ENCODE measurements at places on chromosomes 5 and 9.

DNA sequence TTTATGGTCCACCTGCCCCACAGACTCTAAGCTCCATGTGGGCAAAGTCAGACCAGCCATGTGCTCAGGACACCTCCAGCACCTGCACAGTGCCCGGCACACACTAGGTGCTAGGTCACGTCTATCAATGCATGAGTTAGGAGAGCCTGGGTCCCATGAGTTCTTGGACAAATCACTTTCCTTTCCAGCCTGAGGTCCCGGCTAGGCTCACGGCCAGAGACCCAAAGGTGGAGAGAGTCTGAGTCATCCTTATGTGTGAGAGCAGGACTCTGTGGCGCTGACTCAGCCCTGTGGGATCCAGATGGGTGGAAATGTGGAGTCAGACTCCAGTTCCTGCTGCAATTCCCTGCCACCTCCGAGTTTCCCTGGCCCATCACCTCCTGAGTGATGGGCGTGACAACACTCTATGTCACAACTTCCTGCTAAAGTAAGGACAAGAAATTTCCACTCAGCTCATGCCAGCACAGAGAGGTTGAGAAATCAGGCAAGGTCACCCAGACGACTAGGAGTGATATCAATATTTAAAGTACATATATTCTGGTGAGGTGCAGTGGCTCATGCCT lies 2.5 kb upstream of the ST6GALNAC4 start:
- no peak for DNase-seq

DNA sequence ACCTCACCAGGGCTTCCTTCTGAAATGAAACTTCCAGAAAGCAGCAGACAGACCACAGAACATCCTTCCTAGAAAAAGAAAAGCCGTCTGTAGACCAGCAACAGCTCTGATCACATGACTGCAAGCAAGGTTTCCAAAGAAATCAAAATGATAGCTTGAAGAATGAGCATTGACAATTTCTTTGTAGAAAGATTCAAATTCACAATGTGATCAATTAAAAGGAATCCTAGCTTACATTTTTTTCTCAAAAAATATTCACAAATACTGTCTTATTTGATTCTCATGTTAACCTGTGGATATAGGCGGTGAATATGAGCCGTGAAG lies 144.9 kb downstream of the MTX3 start:
- DNase-seq: no peak

- DNase-seq: no peak
Measured at GRCh38 chr9:20355022-20355421, 267.3 kb downstream of the MLLT3 start.

DNA sequence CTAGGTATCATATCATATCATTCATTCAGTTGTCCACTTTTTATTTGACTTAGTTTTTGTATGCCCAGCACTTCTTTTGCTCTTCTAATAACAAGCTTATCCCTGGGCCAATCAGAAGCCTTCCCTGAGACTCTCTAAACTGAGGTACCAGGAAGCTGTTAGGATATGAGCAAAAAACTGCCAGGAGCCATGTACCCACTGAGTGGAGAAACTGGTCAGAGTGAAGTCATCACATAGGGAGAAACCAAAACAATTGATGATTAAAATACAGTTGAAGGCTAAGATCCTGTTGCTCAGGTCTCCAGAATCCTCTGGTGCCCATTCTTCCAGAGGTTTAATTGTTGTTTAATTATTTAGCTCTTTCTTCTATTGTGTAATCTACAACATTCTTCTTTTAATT lies 120.2 kb downstream of the KIAA0825 start:
- no peak for DNase-seq

DNA sequence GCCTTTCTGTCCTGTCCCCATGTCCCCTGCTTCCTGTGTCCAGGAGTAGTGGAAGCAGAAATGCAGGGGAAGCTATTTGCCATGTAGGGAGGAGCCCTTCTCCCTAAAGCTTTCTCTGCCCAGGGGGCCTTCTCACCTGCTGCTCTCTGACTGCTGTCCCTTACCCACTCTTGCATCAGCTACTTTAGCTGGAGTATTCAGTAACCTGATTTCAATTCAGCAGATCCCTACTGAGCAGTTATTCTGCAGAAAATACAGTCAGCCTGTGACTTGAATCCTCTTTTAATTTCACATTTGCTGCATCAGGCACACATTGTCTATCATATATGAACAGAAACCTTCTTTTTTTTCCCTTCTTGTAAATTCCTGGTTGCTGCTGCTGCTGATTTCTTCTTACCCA lies 90.4 kb downstream of the MVB12B start:
- no peak for DNase-seq

DNA sequence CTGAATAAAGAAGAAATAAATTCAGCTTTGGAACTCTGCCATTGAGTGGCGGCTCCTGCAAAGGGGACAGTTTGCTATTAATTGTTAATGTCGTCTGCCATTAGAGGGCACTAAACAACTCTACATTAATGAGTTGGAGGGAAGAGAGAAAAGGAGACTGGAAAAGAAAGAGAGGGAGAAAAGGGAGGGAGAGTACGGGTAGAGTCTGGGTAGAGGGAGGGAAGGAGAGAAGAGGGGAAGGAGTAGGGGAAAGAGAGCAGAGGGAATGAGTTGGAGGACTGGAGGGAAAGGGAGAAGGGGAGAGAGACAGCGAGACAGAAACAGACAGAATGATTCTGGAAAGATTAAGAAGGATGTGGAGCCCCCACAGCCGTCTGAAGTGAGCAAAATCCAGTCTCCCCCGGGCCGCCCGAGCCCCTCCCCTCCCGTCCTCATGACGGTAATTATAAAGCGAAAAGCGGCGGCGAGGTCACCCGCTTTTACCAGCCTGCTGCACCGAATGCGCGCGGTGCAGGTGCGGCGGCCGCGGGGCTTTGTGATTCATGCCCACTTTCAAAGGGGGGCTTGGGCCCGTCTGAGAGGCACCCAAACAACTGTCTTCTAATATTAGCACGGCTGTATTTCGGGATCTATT lies 1.9 kb upstream of the FST start:
- DNase-seq: peak; percentile 27

- DNase-seq: no peak
Measured at GRCh38 chr5:115396688-115397087, 100.2 kb upstream of the CCDC112 start.

DNA sequence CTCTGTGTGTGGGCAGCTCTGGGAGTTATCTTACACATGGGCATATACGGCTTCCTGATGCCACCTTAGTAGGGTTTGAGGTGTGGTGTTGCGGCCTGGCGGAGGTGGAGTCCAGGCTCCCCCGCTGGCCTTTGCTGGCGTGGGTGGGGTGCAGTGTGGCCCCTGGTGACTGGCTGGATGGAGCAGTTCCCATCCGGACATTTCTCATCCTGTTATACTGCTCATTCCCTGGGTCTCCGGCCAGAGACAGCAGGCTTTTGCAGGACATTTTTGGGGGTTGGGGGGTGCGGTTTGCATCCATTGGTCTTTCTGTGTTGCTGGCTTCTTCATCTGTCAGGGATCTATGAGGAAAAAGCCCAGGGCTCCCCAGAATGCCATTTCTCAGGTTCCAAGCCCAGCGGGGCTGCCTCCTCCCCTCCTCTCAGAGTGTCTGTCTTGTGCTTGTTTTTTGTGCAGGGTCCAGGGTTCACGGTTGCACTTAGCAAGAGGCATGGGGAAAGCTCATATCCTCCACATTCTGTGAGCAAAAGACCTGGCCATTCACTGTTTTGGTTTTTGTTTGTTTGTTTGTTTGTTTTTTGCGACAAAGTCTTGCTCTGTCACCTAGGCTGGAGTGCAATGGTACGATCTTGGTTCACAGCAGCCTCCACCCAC lies 22.3 kb downstream of the NDUFS6 start:
- DNase-seq: no peak

GRCh38 chr5:177339107-177339638 lies 12.3 kb downstream of the LMAN2 start:
- no peak for DNase-seq

DNA sequence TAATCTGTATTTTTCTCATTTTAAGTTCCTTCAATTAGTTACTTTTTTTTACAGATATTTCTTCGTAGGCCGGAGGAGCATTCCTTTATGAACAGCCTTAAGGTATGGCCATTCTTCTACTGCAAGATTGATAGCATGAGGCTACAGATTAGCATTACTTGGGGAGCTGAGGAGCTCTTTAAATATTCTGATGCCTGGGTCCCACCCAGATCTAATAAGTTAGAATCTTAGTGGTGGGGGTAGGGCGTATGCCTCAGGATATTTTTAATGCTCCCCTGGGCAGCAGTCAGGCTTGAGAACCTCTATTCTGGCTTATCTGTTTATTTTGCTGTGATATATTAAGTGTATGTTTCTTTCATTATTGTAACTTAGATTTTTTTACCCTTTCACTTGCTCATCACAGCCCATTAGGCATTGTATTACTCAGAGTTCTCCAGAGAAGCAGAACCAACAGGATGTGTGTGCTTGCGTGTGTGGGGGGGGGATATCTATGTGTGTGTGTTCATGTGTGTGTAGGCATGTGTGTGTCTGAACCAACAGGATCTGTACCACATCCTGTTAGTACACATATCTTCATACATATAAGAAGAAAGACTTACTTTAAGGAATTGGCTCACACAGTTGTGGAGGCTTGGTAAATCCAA lies 91.8 kb upstream of the MTAP start:
- no peak for DNase-seq

DNA sequence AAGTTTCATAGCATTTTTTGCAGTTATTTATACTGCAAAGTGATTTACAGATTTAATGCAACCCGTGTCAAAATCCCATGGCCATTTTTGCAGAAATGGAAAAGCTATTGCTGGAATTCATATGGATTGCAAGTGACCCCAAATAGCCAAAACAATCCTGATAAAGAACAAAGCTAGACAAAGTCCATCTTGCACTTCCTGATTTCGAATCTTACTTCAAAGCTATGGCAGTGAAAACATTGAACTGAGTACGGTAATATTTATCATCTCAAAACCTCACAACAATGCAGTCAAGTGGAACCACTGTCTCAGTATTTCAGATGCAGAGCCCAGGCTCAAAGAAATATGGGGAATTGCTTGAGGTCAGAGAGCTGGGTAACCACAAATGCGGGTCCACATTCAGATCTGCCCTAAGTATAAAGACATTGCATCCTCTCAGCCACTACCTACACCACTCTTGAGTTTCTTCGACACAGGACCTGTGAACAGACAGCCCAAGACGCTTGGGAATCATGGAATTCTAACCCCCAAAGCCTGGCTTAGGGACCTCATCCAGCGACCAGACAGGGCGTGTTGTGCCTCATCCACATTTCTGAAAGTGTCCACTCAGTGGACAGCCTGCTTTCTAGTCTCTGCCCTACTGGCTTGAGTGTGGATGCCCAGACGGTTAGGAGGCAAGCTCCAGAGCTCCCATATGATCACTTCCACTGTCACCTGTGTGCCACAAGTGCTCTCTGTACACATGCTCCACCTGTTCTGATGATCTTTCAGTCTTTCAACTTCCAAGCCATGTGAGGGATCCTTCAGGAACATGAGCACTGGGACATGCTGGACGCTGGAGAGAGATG lies 39.3 kb upstream of the KCNIP1 start:
- no peak for DNase-seq

GRCh38 chr5:151085517-151086041 lies 4.7 kb upstream of the TNIP1 start:
- peak; percentile 50 for DNase-seq

DNA sequence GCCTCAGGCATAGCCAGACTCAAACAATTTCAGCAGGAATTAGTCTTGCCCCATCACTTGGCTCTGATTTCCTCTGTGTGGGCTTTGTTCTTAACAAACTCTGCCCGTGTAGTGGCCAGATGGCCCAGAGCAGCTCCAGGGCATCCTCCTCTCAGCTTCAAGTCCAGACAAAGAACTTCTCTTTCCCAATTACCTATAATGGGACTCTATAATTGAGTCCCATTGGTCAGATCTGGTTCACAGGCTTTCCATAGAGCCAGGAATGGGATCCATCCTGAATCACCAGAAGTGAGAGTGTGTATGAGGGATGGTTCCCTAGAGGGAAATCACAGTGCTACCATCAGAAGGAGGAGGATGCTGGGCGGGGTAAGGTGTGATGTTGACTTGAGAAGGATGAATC lies 515.8 kb downstream of the KIF4B start:
- DNase-seq: no peak

GRCh38 chr9:135492886-135493669 lies 7.4 kb upstream of the MRPS2 start:
- DNase-seq: no peak

GRCh38 chr5:14735944-14736343 lies 71.4 kb downstream of the OTULIN start:
- DNase-seq: no peak

- DNase-seq: no peak
Measured at GRCh38 chr5:33261305-33261704, 179.5 kb upstream of the TARS1 start.

DNA sequence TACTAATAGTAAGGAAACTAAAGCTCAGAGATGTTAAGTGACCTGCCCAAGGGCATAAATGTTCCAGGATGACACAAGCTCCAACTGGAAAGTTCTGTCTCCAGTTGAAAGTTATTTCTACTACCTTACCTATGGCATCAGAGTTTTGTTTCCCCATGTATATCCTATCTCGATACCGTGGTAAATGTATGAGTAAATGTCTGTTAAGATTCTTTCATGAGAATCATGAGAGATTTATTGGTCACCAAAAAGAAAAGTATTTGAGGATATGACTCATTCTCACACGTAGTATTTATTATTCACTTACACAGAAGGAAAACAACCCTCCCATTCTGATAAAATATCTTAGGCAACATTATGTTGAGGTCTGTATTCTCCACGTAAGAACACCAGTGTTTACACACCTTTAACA lies 11.1 kb upstream of the SHOC1 start:
- DNase-seq: no peak

DNA sequence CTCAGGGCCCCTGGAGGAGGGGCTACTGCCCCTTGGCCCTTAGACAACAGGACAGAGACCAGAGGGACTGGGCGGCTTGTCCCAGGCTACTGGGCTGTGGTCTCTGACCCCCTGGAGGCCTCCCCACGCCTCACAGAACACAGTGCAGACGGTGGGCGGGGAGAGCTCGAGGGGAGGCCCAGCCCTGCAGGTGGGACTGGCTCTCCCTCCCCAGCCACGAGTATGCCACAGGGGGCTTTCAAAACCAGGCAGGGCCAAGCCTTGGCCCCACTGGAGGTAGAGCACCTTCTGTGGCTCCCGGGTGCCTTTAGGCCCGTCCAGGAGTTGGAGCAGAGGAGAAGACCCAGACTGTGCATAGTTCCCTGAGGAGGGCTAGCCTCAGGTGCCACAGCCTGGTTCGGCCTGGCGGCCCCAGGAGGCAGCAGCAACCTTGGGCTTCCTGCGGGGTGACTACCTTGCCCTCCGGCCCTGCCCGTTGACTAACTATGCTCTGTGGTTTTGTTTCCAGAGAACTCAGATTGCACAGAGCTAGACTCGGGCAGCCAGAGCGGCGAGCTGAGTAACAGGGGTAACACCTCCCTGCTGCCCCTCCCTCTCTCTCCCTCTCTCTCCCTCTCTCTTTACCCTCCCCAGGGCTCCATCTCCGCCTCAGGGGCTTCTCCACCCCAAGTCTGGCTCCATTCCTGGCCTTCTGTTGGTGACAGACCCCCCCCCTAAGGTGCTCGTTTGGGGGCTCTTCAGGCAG lies 15.5 kb downstream of the CARD19 start:
- no peak for DNase-seq

DNA sequence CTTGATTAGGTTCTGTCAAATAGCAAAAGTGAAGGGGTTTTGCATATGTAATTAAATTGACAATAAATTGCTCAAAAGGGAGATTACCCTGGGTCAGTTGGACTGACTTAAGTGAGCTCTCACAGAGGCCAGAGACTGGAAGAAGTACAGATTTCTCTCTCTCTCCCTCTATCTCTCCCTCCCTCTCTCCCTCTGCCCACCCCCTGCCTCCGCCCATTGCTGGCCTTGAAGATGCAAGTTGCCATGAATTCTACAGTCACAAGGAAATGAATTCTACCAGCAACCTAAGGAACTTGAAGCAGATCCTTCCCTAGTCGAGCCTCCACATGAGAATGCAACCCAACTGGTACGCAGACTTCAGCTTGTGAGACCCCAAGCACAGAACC lies 119.2 kb downstream of the LPAR1 start:
- DNase-seq: no peak

Measured in CD4-positive, alpha-beta T cell treated with Interleukin-2 at 100 ng/mL for 4 hours (primary cell).